Suppressor macrophage (primary cell): ENCODE measurements at places on chromosomes 7 and 10.
A peak's percentile ranks its signal among the peaks of the same experiment; 100 is the strongest.

DNA sequence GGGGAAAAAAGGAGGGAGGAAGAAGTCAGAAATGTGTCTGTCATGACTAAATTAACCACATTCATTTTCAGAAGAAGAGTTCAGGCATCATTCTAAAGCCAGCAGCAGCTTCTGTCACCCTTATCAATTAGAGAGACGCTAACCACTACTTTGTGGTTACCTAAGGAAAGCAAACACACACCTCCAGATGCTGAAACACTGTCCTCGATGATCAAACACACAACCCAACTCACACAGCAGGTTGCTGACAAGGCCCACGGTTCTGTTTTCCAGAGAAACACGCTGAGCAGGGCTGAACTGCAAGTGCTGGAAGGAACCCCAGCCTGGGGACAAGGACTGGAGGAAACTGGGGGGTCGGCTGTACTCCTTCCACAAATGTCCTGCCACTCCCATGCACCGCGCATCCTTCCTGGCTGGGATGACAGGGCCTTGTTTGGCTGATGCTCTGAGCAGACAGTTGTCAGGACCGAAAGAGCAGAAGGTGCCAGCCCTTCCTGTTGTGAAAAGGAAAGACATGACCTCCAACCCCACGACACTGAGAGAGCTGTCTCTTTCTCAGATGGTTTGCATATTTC lies 36.6 kb downstream of the PRKCQ start:
- DNase-seq: no peak

GRCh38 chr10:26759008-26759407 lies 61.5 kb downstream of the PDSS1 start:
- DNase-seq: no peak

DNA sequence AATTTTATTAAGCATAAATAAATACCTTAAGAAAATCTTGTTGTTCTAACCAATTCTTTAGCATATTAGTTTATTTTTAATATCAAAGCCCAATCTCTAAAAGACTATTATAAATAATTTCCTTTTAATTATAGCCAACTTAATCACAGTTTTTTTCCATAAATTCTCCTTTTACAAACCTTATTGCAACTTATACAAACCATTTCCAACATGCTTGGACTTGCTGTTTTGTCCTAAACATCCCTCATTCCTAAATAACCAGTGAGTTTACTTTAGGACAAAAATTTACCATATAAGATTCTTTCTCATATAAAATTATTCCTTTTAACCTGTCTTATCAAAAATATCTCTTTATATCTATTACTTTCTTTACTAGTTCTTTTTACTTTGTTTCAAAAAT lies 25.2 kb upstream of the LSM8 start:
- no peak for DNase-seq

- peak; percentile 56 for DNase-seq
These were observed 447.8 kb upstream of the C7orf33 start for GRCh38 chr7:148142660-148143248.

DNA sequence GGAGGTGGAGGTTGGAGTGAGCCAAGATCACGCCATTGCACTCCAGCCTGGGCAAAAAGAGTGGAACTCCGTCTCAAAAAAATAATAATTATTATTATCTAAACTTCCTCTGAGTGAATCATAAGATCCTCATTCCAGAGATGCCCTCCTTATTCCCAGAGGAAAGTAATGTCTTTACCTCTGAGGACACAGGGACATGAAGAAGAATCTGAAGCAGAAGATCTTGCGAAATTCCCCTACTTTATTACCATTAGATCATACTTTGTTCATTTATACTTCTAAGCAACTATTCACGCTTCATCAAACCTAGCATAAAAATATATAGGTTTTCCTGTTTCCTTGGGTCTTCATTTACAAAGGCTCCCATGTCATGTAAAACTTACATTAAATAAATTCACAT lies 143.1 kb downstream of the ETV1 start:
- DNase-seq: no peak

GRCh38 chr7:110780712-110781111 lies 310.2 kb upstream of the LRRN3 start:
- DNase-seq: no peak

DNA sequence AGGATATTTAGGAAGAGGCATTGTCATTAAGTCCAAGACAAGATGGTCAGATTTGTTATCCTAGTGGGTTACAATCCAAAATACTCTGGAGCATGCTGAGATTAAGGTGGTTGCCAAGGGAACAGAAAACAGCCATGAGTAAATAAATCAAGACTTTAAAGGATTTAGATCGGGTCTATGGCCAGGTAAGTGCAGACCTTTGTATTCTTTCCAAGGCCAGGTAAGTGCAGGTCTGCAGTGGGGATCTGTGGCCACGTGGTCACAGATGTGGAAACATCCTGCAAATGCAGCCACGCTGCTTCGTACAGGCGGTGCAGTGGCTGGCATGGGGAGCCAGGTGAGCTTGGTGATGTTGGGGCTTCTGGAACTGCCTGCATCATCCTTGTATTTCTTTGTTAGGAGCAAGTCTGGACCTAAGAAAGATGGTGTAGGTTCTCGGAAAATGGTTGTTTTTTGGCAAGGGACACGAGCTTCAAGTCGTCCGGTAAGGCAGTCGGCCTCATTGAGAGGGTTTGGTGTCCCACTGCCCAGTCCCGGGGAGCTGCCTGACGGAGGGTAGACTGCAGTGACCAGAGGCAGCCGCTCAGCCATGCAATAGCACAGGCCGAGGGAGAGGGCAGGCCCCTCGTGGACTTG lies 21.8 kb downstream of the ZNF775 start:
- no peak for DNase-seq

- no peak for DNase-seq
These were observed 65.9 kb downstream of the PDIA4 start for GRCh38 chr7:148962440-148962822.

- no peak for DNase-seq
These were observed 42.5 kb downstream of the SORCS3 start for GRCh38 chr10:104683567-104683966.

GRCh38 chr10:132096223-132096622 lies 30.5 kb downstream of the JAKMIP3 start:
- peak; percentile 41 for DNase-seq

DNA sequence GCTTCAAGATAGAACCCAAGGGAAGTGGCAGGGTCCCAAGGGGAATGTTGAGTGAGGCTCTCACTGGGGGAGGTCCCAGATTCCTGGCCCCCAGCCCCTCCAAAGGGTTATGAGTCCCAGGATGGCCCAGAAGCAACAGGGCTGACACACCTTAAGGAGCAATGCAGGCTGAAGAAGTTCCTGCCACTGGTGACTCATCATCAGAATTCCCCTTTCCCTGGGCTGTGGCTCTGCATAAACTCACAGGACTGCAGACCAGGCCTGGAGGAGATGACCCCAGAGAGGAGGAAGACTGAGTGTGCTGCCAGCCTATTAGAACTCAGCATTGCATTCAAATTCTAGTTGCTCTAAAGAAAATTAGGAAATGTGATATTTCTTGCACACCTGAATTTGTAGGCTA lies 126.7 kb downstream of the DPP6 start:
- no peak for DNase-seq

DNA sequence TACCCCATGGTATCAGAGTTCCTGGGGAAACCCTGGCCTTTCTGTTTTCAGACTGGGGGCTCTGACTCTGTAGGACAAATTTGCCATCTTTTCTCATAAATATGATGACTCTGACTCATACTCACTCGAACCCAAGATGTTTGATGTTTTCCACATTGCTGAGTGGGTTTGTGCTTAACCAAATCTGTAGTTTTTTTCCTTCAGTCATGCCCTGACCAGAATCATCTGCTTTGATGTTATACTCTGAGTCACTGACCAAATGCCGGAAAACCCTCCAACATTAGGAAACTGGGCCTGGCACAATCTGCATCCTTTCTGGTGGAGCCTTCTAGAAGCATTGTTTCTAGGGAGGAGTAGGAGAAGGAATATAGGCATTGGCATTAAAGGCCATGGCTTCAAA lies 118.7 kb downstream of the C10orf105 start:
- peak; percentile 79 for DNase-seq

- DNase-seq: no peak
These were observed 4.0 kb downstream of the CDHR1 start for GRCh38 chr10:84198206-84198915.

- DNase-seq: no peak
These were observed 43.7 kb downstream of the HTRA1 start for GRCh38 chr10:122505011-122505410.

DNA sequence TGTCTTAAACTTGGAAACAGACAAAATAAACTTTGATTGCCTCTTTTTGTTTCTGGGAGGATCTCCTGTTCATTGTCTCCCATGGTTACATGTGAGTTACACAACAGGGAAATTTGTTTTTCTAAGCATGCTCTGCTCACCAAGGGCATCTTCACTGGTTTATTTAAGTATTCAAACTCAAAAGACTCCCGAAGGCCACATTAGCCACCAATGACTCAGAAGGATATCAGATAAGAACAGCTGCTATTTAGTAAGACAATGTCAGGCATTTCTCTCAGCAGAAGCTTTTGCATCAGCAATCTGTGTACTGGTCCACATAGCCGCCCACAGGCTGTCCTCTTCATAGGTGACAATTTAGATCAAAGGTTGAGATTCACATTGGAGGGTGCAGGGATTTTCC lies 19.3 kb downstream of the OR6B1 start:
- no peak for DNase-seq

- DNase-seq: no peak
These were observed 1079.9 kb upstream of the LRRTM3 start for GRCh38 chr10:65845916-65846315.

GRCh38 chr7:131502810-131503508 lies 53.5 kb downstream of the PODXL start:
- DNase-seq: no peak

GRCh38 chr7:26388256-26388655 lies 96.6 kb downstream of the SNX10 start:
- DNase-seq: peak; percentile 58

- no peak for DNase-seq
These were observed 74.8 kb downstream of the LMBR1 start for GRCh38 chr7:156818133-156818532.

DNA sequence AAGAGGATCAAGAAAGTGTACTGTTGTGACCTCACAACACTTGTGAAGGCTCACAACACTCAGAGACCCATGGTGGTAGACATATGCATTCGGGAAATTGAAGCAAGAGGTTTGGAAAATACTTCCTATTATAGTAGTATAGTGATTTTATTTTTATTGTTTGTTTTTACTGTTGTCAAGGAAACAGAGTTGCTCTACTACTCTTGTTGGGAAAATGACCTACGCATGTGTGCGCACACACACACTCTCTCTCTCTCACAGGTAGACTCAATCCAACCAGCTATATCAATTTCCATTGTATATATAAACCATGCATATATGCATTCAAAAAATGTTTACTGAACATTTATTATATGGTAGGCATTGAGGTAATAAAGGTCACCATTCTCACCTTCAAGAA lies 63.7 kb upstream of the PRR15 start:
- no peak for DNase-seq

- DNase-seq: no peak
These were observed 20.7 kb upstream of the PRF1 start for GRCh38 chr10:70622981-70623844.
